SK-MEL-5 (cell line): ENCODE measurements at places on chromosomes 7 and 10.

DNA sequence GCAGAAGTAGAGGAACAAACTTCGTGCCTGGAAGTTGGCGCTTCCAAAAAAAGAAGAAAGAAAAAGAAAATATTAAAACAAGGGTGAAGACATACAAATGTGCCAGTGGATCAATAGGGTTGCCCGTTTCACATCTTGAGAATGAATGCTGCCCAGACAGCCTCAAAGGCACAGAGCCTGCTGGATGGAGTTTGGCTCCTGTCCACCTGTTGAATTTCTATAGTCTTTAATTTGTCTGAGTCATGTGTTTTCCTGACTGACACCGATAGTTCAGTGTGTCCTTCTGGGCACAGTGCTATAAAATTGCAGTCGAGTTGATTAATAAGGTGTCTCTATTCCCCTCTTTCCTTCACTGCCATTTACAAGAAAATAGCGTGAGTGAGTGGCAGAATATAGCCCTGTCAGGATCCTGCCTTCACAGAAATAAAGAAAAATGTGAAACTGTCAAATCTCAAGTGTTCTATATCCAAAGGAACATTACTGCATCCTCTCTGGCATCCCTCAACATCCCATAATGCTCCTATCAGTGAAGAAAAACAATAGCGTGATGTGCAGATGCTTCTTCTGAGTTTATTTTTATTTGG is 471.3 kb upstream of the AUTS2 start:
- DNase-seq, result no peak

GRCh38 chr10:11042357-11042756 is 24.7 kb downstream of the CELF2 start:
- no peak for DNase-seq

DNA sequence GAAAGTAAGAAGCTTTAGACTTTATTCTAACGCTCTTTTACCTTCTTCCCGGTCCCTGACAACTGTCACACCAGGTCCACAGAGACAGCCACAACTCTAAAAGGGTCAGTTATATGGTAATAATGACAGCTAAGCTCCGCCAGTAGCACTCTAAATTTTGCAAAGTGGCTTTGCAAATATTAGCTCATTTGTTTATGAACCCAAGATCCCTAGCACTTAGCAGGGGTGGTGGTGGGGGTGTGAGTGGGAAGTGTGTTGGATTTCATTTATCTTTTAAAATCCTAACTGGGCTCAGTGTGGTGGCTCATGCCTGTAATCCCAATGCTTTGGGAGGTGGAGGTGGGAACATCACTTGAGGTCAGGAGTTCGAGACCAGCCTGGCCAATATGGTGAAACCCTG is 34.8 kb upstream of the SDK1 start:
- DNase-seq, result no peak

- peak; percentile 90 for DNase-seq
These were observed at the start of gene NUDT13 for GRCh38 chr10:73110345-73110849. NUDT13 (plus strand) TSS chr10:73110455; CDS start chr10:73114366, 3,911 bp downstream.

DNA sequence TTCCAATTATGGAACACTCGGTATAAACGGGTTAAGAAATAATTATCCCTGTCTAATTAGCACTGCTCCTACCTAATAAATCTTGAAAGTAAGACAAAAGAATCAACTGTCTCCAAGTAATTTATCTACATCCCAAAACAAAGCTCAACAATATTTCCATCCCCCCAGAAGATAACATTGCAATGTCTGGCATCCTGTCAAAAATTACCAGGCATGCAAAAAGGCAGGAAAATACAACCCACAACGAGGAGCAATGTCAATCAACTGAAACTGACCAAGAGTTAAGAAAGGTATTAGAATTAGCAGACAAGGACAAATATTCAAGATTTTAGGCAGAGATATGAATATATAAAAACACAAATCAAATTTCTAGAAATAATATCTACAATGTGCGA is 84.5 kb upstream of the SVIL start:
- no peak for DNase-seq

- DNase-seq, result no peak
These were observed 31.7 kb upstream of the ASL start for GRCh38 chr7:66043681-66044497.

DNA sequence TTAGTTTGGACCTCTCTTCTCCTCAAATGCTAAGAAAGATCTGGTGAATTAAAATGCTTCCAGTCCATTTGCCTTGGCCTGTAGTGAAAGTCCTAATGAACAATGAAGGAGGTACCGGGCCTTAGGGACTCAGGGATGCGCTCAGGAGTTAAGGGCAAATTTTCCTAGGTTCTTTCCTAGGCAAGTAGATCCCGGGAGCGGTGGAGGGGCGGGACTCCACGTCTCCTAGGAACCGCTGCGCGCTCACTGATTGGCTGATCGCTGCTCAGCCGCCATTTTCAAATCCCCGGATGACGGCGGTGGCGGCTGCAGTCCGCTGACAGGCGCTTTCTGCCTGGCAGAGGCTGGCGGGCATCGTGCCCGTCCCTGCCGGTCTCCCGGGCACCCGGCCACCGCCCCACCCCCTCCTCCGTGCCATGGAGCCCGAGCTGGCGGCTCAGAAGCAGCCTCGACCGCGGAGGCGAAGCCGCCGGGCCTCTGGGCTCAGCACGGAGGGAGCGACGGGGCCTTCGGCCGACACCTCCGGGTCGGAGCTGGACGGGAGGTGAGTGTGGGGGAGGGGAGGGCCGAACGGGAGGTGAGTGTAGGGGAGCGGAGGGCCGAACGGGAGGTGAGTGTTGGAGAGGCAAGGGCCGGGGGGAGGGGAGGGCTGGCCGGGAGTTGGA is at the start of gene NET1:
TSS of gene NET1 (plus strand) at position 281 of the 665 bp plus-strand sequence. CDS start at position 417, 136 bp downstream.
- peak; percentile 81 for DNase-seq

DNA sequence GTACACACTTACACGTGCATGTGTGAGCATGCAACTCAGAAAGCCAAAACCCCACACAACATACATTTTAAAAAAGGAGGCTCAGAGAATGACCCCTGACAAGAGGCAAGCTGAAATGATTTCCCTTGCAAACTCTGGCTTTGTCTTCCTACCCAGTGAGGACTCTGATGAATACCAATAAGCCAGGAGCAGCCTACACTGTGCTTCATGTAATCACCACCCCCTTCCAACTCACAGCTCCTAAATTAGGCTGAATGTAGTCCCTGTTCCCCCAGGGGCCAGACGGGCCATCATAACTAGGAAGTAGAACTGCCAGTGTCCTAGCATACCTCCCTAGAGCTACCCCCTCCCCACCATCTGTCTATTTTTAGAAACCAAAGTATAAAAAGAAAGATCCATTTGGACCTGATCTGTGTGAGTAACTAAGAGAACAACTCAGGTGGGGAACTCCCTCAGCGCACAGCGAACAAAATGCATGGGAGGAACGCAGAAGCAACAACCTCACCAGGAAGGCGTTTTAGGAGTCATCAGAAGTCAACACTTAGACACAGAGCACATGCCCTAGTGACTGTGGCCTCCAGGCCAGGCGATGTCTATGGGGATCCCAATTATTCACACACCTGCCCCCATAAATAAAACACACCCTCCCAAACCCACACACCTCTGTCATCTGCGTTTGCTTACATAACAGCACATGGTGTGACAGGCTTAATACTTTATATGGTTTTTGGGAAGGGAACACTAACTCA is 1.9 kb downstream of the DGKI start:
- no peak for DNase-seq

GRCh38 chr7:20282959-20283358 is 47.7 kb upstream of the ITGB8 start:
- DNase-seq, result no peak

DNA sequence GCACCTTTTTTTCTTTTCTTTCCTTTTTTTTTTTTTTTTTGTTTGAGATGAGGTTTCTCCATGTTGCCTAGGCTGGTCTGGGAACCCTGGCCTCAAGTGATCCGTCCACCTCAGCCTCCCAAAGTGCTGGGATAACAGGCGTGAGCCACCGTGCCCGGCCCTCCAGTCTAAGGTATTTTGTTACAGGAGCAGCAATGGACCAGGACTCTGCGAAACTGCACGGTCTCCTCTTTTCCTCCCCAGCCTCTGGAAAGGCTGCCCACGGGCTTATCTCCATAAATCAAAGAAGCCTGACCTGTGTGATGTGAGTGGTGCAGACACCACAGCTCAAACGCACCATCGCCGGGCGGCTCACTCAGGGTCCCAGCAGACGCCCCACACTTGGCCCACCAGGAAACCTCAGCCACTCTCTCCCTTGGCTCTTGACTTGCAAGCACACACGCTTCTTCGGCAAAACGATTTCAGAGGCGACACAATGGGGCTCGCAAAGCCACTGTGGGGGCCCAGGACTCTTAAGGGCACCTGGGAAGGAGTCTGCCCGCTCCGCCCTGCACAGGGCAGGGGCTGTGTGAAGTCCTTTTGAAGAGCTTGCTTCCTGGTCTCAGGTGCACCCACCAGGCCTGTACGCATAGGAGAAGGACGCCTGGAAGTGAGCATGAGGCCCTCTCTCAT is 20.6 kb downstream of the WDR86 start:
- DNase-seq, result no peak

GRCh38 chr10:48247680-48248079 is 26.8 kb downstream of the FRMPD2 start:
- DNase-seq, result no peak
